HCT116 (cell line): ENCODE measurements at places on chromosomes 1 and 21. TPM values are rescaled to one million over a fixed set of nuclear protein-coding genes. Genes with fewer than 3 reads are reported as not detected.

GRCh38 chr1:246923482-246923881 is 8.3 kb downstream of the AHCTF1 start:
- DNase-seq: no peak

DNA sequence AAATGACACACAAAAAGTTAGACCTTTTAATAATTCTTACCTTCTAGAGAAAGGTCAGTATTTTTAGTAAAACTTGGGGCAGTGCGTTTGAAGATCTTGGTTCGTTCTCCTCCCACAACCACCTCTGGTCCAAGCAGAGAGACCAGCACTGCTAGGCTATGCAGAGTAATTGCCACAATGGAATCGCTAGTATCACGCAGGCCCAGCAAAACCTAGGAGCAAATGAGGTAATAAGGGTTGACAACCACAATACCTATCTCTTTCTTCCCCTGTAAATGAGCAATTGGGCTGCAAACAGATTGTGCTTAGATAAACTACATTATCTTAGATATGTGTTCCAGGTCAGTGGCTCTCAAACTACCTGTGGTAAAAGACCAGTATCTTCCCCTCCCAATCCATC is 34.7 kb downstream of the SCYL3 start:
- no peak for DNase-seq

- DNase-seq: no peak
These were observed 38.2 kb downstream of the ARID1A start for GRCh38 chr1:26733982-26734381.

DNA sequence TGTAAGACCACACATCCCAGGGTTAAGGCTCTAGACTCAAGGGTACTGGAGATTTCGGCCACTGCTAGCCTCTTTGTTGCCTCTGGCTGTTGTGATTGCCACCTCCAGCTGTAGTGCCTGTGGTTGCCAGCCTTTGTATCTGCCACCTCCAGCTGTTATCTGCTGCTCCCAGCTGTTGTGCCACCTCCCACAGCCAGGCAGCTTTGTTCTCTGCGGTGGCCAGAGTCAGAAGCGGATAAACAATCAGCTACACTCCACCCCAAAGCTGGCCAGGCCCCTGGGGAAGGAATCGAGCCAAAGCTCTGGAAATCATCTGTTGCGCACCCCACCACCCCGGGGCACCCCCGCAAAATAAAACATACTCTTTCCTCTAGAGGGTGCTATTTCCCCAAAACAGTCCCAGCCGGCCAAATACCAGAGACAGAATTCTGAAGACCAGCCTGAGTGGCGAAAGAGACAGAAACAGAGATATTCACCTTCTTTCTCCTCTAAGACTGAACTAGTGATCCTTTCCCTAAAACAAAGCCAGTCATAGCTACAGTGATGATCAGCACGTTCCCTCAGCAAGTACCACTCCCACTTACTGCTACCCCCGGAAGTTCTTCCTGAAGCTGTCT is 14.8 kb upstream of the PIGM start:
- no peak for DNase-seq

DNA sequence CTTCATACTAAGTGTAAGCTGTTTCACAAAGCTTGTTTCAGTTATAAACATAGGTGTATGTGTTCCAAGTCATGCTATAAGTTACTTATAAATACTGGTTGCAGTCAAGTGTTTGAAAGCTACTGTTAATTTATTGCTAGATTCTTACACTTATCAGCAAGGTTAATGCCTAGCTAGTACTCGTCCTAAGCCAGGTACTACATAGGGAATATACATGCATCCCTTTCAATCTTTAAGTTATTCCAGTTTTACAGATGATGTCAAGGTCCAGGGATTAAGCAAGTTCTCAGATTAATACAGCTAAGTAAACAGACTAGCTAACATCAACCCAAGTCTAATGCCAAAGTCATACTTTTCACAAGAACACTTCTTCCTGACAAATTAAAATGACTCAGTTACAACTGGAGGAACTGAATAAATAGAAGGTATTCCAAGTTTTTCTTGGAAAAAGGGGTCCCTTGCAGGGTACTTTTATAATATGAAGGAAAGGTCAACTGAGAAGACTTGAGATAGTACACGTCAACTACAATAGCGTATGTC is 652.2 kb upstream of the USP24 start:
- no peak for DNase-seq

DNA sequence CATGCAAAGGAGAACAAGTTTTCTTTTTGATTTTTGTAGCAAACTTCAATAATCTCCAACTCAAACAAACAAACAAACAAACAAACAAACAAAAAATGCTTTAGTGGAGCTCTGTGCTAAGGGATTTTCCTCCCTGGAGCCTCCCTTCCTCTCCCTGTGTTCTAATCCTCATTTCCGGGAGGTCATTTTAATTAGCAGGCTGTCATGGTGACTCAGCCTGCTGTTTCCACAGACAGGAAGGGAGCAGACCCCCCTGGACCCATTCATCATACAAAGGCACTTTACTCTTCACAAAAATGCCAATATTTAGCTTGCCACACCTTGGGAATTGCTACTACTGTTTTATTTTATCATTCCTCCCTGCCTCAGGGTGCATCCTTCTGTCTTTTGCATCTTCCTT is 61.0 kb upstream of the SPATA6 start:
- no peak for DNase-seq

GRCh38 chr1:5343256-5344020 is 648.8 kb downstream of the NPHP4 start:
- DNase-seq: no peak

Gene FAM78B
- 1.4 TPM for total RNA-seq

Gene TRIM63
- total RNA-seq: not detected

Gene NES
- 8.4 TPM for total RNA-seq
